ENCODE measurements at places on chromosomes 11 and 22.

DNA sequence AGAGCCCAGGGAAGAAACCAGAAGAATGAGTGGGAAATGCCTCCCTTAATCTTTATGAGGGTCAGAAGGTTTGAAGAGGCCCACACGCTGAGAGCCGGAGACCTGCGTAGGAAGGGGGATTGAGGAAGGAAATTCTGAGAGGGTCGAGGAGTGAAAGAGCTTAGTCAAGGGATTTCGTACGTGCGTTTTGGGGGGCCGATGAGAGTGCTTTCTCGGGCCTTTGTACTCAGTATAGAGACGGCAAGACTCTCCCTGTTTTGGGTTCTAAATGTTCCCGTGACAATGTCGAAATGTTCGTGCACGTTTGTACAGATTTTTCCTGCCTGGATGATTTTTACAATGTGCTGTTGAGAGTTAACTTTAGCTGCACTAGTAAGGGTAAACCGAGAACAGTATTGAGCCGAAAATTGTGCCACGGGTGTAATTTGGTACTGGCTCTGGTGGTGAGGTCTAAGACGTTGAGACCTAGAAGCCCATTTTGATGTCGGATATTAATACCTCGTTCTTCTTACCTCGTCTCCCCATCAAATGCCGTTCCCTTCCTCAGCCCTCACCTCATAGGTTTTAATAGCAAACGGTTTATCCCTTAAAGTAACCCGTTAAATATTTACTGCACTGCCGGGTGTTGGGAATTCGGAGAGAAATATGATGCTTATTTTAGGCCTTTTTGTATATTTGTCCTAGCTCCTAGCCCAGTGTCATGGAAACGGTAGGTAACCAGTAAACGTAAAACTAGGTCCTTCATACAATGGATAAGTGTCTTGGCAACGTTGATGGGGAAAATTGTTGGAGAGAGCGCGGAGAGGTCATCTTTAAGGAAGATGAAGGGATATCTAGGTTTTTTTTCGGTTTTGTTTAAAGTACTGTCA, 734 bp downstream of the C11orf58 start:
- DNase-seq = no peak

DNA sequence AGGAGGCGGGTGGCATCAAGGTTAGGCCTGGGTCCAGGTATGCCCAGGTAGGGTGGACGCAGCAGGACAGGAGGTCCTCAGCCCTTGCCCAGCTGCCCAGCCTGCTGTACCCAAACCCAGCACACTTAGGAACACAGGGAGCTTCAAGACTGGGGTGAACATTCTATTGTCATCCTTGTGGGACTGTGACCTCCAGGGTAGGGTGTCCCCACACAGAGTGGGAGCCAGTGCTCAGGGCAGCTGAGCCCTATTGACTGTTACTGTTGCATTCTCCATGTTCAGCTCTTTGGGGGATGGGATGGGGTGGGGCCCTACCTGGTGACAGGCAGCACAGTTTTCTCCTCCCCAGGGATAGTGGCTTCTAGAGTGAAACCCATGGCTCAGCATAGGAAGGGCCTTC, 106.0 kb downstream of the BCR start:
- DNase-seq = no peak

GRCh38 chr11:124961972-124962609, 8.1 kb downstream of the CCDC15 start:
- no peak for DNase-seq

GRCh38 chr11:27524155-27524554, 17.6 kb upstream of the LIN7C start:
- no peak for DNase-seq

DNA sequence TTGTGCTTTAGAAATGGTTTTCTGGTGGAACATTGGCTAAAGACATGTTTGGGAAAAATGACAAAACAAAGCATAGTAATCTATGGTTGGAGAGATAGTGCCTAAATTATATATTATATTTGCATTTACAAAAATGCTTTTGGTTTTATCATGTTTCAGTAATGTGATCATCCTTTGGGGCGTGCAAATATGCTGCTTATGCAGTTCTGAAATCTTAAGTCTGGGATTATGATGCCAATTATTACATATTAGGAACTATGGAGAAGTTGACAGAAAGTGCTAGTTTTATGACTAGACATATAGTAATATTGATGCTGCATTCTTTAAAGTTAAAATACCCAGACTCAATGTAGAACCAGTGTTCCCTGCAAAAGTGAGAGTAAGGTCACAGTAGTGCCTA, 655.0 kb downstream of the METTL15 start:
- no peak for DNase-seq

DNA sequence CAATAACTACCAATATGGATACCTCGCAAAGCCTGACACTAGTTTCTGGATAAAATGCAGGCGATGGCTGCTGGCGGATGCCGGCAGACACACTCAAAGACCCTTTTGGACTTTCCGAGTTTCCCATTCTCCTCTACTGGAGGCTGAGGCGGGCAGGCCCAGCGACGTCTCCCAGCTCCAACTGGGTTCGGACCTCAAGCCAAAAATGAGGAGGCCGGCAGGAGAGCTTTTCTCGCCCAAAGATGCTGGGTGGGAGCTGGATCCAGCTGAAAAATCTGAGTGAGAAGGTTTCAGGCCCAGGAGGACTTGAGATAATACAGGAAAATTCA, 428 bp upstream of the FEZ1 start:
- DNase-seq = no peak

- no peak for DNase-seq
These were observed 21.9 kb downstream of the UBE2L3 start for GRCh38 chr22:21589396-21589795.

DNA sequence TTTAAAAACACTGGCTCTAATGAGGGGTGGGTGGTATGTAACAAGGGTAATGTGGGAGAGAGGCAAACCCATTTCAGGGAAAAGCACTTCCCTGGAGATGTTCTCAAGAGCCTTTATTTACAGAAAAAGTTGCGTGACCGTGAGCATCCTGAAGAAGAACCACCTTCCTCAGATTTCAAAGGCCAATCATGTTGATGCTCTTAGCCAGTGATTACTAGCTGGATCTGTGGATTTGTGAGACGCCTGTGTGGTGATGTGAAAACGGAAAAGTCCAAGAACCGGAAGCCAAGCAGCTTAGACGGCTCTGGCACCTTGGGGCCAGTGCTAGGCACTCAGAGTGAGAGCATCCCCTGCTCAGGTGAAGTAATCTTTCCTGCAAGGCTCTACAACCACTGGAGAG, 12.6 kb upstream of the UBASH3B start:
- no peak for DNase-seq

DNA sequence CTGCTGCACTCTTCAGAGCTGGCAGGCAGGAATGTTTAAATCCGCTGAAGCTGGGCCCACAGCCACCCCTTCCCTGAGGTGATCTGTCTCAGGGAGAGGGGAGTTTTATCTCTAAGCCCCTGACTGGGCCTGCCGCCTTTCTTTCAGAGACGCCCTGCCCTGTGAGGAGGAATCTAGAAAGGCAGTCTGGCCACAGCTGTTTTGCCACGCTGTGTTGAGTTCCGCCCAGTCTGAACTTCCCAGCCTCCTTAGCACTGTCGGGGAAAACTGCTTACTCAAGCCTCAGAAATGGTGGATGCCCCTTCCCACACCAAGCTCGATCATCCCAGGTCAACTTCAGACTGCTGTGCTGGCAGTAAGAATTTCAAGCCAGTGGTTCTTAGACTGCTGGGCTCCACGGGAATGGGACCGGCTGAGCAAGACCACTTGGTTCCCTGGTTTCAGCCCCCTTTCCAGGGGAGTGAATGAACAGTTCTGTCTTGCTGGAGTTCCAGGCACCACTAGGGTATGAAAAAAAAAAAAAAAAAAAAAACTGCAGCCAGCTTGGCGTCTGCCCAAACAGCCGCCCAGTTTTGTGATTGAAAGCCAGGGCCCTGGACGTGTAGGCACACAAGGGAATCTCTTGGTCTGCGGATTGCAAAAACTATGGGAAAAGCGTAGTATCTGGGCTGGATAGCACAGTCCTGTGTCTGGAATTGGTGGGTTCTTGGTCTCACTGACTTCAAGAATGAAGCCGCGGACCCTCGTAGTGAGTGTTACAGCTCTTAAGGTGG, 127.4 kb downstream of the SPON1 start:
- DNase-seq = no peak

GRCh38 chr22:29635734-29636357, 32.4 kb downstream of the NF2 start:
- DNase-seq = no peak

All from activated CD4-positive, CD25-positive, alpha-beta regulatory T cell treated with anti-CD3 and anti-CD28 coated beads, Interleukin-2, amount 50 U/mL, for 72 hours (primary cell).